ENCODE measurements at places on chromosomes 2 and 18.

DNA sequence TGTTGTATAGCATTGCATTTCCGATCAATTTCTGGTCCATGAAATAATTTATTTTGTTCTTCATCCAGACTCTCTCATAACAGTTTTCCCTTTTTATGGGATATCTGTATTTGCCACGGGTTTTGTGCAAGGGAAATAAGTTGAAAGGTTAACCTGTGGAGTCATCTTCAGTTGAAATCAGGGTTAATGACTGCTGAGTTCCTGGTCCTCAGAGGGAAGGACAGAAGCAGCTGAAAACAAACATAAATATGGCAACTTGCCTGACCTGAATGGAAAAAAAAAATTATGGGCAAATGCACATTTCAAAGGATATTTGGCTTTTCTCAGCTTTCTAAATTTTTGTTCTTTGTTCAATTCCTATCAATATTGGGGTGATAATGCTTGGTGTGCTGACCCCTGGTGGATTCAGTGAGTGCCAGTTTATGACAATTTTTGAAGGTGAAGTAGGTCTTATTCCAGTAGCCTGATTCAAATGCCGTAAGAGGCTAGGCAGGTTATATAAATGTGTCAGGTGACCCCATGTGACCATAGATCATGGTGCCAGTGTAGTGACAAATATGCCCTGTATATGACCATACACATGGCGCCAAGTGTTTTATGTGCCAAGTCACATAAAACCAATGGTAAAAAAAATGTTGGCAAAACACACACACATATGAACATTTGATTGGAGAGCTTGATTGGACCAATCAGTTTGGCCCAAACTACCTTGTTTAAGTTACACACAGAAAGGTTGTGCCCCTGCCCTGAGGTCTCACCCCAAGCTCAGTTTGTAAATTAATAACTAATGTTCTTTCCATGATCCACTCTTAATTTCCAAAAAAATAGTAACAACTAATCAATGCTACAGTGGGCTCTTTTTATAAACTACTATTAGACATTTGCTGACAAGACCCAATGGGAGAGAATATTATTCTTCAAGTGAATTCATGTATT lies 47.6 kb upstream of the FAM124B start:
- DNase-seq: no peak

- DNase-seq: no peak
Observed at GRCh38 chr2:64217198-64217869, 73.1 kb upstream of the PELI1 start.

GRCh38 chr2:120564213-120565094 lies 171.2 kb upstream of the GLI2 start:
- no peak for DNase-seq

DNA sequence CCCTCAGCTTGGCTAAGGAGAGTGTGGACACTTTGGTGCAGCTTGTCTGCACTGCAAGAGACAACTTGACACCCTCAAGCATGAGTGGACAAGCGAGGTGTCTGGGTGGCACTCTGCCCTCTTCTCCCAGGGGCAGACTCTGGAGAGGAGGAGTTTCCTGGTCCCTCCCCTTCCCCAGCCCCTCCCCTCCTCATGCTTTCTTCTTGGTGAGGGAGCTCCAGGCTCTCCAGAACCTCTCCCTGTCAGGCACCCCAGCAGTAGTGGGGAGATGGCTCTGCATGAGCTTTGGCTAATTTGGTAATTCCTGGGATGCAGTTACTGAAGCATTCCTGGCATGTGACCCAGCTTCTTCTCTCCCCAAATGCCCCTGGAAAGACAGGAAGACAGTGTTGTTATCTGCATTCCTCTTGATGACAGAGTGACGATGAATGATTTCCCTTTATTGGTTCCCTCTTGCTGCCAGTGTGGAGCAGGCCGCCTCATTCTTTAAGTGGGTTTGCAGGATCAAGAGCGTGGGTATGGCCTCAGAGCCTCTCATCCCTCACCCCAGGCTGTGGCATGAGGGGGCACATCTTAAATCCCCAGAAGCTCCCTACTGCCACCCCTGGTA lies 89.2 kb downstream of the STPG4 start:
- DNase-seq: no peak

GRCh38 chr18:56576826-56577573 lies 61.4 kb downstream of the TXNL1 start:
- DNase-seq: no peak

DNA sequence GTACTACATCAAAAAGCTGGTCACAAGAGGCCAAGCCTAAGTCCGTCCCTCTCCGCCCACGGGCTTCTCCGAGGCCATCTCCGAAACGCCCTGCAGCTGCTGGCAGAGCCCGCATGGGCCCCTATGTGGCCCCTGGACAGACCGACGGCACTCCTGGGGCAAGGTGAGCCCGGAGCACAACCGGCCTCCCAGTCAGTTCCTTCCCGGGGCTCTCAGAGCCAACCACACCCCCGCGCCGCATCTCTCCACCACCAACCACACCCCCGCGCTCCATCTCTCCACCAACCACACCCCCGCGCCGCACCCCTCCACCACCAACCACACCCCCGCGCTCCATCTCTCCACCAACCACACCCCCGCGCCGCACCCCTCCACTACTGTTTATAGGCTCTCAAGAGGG lies 93.5 kb downstream of the ZNF516 start:
- DNase-seq: no peak

Measured in stimulated activated CD8-positive, alpha-beta memory T cell treated with anti-CD3 and anti-CD28 coated beads, Interleukin-4, amount 100 ng/mL, for 1 hour (primary cell).